T-cell (primary cell): ENCODE measurements at places on chromosomes 1 and 21.
A peak's percentile ranks its signal among the peaks of the same experiment; 100 is the strongest.

DNA sequence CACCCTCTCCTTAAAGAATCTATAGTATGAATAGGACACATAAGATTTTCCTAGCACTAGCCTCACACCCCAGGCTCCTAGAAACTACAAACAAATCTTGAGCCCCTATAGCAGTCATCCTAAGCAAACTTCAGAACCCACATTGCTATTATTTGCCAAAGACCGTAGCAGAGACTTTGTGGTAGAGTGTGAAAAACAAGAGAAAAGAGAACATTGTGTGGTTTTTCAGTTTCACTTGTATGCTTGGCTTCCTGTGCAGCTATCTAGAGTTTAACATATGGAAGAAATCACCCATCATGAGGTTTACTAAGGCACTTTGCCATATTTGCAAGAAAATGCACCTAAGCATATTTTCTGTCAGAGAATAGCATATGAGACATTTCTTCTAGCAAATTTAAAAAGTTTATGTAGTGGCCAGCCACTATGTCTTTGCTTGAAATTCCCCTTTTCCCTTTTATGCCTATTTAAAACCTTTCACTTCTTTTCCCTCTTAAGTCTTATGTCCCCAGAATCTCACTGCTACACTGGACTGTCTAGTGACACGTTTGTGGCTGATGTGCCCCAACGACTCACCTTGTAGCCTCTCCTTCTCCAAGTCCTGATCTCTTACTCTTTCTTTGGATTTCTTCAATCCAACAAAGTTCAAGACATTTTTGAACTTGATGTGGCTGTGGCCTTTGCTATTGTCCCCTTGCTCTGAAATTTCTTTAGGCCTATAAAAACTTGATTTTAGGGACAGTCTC is 25.6 kb downstream of the CCDC190 start:
- DNase-seq = no peak

DNA sequence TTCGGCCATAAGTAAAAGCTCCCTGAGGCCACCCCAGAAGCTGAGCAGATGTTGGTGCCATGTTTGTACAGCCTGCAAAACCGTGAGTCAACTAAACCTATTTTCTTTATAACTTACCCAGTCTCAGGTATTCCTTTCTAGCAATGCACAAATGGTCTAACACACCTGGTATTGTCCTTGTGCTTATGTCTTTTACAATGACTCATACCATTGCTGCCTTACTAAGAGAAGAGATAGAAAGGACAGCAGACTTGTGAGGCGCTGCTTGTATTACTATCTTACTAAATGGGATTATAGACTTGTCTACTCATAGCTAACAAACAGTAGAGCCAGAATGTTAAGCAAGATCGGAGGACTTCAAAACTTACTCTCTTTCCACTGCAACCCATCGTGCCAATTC is 18.5 kb upstream of the CYYR1 start:
- no peak for DNase-seq

- no peak for DNase-seq
Measured at GRCh38 chr1:109500941-109501381, 7.1 kb downstream of the CYB561D1 start.

GRCh38 chr1:151868486-151868885 is 15.0 kb upstream of the THEM5 start:
- no peak for DNase-seq

DNA sequence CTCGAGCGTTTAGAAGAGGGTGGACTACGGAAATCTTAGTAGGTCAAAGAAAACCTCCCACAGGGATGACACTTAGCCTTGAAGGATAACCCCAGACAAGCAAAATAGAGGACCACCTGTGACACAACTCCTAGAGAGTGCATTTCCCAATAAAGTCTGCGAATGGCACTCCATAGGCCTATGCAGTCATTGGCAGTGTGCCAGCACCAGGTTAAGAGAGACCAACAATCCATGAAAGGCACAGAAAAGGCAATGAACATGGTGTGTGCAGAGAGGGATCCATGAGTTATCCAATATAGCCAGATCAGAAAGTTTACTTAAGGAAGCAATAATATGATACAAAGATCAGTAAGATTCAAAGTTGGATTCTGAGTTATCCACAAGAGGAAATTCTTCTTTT is 45.2 kb upstream of the FMO2 start:
- no peak for DNase-seq

DNA sequence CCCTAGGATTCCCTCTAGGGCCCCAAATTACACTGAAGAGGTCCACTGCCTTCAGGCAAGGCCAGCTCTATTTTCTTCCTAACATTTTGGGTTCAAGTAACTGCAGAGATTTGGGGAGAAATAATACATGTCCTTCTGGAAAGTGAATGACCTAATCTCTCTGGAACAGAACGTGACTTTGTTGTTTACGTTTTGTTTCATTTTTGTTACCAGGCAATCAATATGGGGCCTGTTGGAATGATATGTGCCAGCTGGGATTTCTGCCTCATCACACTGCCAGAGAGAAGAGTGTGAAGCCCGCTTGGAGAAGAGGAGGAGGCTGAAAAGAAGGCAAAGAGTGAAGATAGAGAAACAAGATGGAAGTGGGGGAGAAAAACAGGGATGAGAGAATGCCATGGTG is 116.7 kb downstream of the FASLG start:
- DNase-seq = no peak

GRCh38 chr1:178093494-178093950 is 382 bp upstream of the RASAL2 start:
- DNase-seq = peak; percentile 8

DNA sequence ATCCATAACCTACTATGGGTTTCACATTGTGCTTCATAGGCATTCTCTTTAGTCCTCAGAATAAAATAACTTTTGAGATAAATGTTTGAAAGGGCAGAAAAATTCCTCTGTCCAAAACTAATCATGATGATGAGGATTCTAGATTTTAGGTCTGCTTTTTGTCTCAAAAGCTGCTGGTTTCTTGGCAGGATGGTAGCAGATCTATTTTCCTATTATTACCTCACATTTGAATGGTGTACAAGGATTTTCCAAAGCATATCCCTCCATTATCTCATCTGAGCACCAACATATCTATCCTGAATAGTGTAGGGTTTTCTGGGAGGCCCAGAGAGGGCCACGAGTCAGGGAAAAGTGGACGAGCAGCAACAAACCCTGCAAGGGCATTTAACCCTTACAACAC is 201.9 kb downstream of the PLPP3 start:
- DNase-seq = no peak

- DNase-seq = no peak
Measured at GRCh38 chr1:220368352-220369265, 96.4 kb upstream of the RAB3GAP2 start.

- DNase-seq = no peak
Measured at GRCh38 chr1:193322211-193322610, 135.8 kb upstream of the B3GALT2 start.

GRCh38 chr1:228175316-228176023 is 9.9 kb downstream of the IBA57 start:
- peak; percentile 24 for DNase-seq

DNA sequence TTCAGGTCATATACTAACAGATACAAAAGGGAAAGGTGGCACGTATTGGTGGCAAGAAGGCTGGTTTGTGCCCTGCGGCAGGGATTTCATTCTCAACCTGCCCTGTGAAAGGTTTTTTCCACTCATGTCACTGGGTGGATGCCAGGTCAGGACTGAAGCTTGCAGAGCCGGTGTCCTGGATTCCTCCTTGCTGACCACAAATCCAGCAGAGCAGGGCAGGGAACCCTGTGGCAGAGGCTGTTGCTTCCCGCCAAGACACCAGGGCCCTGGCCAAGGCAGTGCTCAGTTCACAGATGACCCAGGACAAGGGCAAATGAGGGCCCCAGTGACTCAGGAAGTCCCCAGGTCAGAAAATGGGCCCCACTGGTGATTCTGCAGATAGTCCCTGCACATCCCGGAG is 16.4 kb downstream of the BSND start:
- no peak for DNase-seq

DNA sequence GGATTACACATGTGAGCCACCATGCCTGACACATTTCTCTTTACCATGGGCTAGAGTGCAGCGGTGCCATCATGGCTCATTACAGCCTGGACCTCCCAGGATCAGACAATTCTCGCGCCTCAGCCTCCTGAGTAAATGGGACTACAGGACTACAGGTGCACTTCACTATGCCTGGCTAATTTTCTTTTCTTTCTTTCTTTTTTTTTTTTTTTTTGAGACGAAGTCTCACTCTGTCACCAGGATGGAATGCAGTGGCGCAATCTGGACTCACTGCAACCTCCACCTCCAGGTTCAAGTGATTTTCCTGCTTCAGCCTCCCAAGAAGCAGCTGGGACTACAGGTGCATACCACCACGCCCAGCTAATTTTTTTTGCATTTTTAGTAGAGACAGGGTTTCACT is 14.8 kb upstream of the KIF1B start:
- no peak for DNase-seq
